Activated CD8-positive, alpha-beta T cell treated with anti-CD3 and anti-CD28 coated beads, Interleukin-2, amount 10 ng/mL, durations not matched to agents 7 days and 5 days (primary cell): ENCODE measurements at places on chromosomes 12 and 14. TPM values are rescaled to one million over a fixed set of nuclear protein-coding genes. Genes with fewer than 3 reads are reported as not detected.

Gene PRB2
- not detected for total RNA-seq

Gene RNASE11
- not detected for total RNA-seq

Gene ZDHHC22
- not detected for total RNA-seq

Gene CLMN
- 1.6 TPM for total RNA-seq

Gene KRT77
- not detected for total RNA-seq

Gene CLEC7A
- not detected for total RNA-seq

Gene TAS2R7
- not detected for total RNA-seq

- peak; percentile 72 for DNase-seq
These were observed 65.3 kb downstream of the IFT43 start for GRCh38 chr14:76050797-76051392.

GRCh38 chr14:79103764-79104163, 933.6 kb downstream of the NRXN3 start:
- no peak for DNase-seq

DNA sequence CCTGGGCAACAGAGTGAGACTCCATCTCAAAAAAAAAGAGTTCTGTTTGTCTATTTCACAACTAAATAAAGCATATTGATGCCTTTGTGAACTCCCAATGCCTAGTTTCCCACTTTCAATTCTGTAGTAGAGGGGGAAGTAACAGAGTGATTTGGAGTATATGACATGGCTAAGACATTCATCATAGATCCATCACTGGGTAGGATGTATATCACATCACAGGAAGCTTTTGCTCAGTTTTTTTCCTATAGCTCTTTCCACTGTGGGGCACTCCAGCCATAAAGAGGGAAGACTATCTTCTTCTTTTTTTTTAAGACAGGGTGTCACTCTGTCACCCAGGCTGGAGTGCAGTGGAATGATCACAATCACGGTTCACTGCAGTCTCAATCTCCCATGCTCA, 154.0 kb upstream of the BCL2L14 start:
- DNase-seq, result no peak

DNA sequence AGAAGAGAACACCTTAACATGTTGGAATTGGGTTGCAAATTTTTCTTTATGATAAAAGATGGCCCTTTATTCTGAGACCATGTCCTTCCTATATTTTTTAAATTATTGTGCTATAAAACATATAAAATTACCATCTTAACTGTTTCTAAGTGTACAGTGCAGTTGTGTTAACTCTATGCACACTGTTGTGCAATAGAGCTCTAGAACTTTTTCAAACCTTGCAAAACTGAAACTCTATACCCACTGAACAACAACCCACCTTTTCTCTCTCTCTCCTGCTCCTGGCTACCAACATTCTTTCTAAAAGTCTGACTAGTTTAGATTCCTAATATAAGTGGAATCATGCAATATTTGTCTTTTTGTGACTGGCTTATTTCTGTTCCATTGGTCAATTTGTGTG, 7.8 kb upstream of the CPM start:
- no peak for DNase-seq

- no peak for DNase-seq
These were observed 12.4 kb upstream of the A2M start for GRCh38 chr12:9127936-9128663.

DNA sequence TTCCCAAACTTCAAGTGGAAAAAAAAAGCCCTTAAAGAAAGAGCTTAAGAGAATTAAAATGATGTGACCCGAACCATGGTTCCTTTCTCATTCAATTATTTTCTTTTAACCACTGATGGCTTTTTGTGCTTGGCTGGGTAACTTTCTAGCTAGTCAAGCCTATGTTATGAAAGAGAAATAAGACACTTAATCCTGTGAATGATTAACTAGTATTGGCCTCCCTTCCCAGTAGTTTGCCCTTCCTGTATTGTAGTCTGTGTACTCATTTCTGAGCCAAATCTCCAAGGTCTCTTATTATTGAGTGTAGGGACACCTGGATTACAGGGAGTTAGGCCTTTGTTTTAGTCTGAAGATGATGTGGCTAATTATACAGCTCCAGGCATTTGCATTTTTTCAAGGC, 353.0 kb downstream of the RAD51B start:
- no peak for DNase-seq

- no peak for DNase-seq
These were observed 164.3 kb downstream of the GRIN2B start for GRCh38 chr12:13817131-13817530.

DNA sequence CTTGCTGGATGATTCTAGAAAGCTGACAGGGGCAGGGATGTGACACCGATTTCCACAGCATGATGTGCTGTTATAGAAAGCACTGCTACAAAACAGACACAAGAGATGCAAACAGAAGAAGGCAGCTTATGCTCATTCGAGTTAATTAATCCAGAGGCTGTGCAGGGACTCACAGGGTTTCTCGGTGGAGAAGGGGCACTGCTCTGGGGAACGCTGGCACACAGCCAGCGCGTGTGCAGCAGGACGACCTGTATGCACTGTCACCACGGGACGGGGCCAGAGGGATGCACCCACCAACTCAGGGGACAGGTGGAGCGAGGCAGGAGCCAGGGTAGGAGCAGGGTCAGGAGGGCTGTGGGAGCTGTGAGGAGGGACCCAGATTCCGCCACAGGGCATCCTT, 143.5 kb downstream of the RIMBP2 start:
- DNase-seq, result no peak

- DNase-seq, result no peak
These were observed 372.1 kb downstream of the ALG10 start for GRCh38 chr12:34394211-34395055.

DNA sequence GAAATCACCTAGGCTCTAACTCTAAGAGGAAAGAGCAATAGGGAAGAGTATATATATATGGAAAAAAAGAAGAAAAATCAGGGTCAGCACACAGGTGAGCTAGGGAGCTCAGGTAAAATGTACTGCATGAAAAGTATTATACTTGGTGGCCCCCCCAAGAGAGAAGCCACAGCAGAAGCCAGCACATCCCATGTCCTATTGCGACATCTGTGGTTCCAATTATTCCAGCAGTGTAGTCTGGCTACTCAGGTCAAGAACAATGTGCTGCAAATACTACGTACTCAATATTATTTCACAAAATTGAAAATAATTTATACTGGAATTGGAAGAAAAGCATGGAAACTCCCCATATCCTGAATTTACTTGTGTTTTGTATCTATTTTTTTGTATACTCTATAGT, 85.5 kb downstream of the CEP83 start:
- no peak for DNase-seq

GRCh38 chr12:115204957-115205754, 521.2 kb upstream of the TBX3 start:
- no peak for DNase-seq

- no peak for DNase-seq
These were observed 25.8 kb downstream of the DACT1 start for GRCh38 chr14:58663494-58664111.

DNA sequence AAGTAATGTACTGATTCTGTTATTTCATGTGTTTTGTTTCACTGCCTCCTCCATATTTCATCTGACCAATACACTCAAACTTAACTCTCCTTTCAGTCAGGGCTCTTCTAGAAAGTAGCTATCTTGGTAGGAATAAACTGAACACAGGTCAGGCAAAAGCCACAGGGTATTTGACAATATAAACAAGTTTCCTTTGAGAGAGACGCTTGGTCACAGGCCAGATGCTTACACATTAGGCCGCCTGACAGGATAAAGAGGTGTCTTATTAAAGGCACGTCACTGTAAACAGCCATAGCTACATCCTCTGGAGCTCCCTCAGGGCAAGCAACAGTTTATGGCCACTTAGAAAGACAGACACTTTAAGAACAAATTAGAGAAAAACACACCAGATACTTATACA, 607.5 kb downstream of the SLC6A15 start:
- DNase-seq, result no peak

DNA sequence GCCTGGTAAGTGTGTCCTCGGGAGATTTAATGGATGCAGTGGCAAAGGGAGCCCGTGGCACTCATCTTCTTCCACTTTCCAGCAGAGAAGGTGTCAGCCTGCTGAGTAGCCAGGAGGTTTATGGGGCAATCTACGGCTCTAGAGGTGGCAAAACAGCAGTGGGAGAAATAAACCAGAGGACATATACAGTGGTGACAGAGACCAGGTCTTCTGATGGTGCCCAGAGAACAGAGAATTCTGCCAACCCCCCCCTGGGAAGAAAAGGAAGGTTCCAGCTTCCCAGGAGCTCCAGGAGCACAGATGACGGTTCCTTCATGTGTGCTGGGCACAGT, 43.0 kb downstream of the SMIM41 start:
- no peak for DNase-seq

DNA sequence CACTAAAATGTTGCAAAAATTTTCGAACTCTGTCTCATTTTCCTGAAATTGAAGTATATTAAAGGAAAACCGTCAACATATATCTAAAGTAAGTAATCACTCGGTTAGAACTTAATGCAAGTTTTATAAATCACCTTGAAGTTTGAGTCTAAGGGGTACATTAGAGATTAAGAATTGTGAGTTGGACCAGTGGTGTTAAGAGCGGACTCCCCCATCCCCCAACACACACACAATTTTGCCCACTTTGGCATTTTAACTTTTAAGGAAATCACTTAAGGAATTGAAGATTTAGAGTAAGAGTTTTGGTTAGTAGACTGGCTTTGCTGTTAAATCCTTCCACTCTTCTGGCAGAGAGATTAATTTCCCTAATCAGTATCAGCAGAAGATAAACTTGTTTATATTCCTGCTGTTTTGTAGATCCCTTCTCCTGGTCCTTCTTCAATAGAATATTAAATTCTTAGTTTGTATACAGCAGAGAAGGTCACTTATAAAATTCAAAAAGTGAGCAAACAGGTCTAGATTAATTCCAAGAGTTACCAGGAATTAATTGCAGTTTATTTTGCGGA, 1.5 kb downstream of the HIF1A start:
- DNase-seq, result no peak

DNA sequence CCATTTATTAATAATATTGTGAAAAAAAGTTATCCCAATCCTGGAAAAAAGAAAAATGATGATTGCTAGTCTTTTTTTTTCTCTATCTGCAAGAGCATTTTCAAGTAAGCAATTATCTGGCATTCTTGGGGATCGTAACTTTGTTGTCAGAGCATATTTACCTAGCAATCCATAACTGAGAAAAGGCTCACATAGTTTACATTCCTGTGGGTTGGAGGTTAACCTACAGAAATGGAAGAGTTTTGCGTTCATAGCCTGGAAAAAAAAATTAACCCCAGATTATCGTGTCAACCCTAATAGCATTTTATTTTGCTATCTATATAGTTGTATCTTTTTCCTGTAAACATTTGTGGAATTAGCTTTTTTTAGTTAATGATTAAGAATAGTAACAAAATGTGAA, 292.3 kb downstream of the DAD1 start:
- no peak for DNase-seq

DNA sequence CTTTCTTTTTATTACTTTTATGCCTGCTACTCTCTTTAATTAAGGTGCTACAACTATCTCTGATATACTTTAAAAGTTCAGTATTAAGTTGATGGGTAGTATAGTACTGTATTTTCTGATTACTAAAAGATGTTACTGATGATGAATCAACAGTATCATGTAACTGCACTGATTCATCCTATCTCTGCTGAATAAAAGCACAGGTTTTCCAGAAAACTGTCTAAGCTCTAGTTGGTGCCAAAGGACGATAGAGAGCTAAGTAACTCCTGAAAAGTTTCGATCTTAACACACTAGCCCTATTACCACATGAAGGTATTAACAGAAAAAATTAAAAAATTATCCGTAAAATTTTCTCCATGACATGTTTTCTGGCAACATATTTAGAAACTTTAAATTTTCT, 2.1 kb downstream of the SCAF11 start:
- DNase-seq, result no peak
